ENCODE measurements at places on chromosomes 11 and 22. TPM values are rescaled to one million over a fixed set of nuclear protein-coding genes. Genes with fewer than 3 reads are reported as not detected.

Gene TMEM218
- total RNA-seq, result 21.5 TPM

Gene FGF3
- total RNA-seq, result not detected

Gene CCDC34
- total RNA-seq, result 4.4 TPM

Gene NNMT
- 193 TPM for total RNA-seq

Gene GLYAT
- total RNA-seq, result not detected

Gene KRTAP5-10
- not detected for total RNA-seq

Gene TRIM29
- total RNA-seq, result 1.1 TPM

Gene KCNQ1
- total RNA-seq, result not detected

Gene H19
- total RNA-seq, result 3.1 TPM

Gene OR2AT4
- not detected for total RNA-seq

Gene OR51E2
- not detected for total RNA-seq

Gene F2
- not detected for total RNA-seq

Gene PDE2A
- 0.37 TPM for total RNA-seq

Gene CCDC188
- 0.37 TPM for total RNA-seq

Gene LSP1
- total RNA-seq, result 131 TPM

Gene C11orf54
- total RNA-seq, result 17.3 TPM

Gene HTR3B
- total RNA-seq, result under 0.01 TPM

Gene C1QTNF4
- total RNA-seq, result under 0.01 TPM

Gene BIK
- not detected for total RNA-seq

Gene PANX1
- 45.2 TPM for total RNA-seq

Gene NUP160
- 46.3 TPM for total RNA-seq

Gene SNRPD3
- 96.6 TPM for total RNA-seq

Gene EHF
- total RNA-seq, result not detected

Gene TMEM121B
- total RNA-seq, result 0.20 TPM

Gene OR51V1
- not detected for total RNA-seq
